ENCODE measurements at places on chromosomes 11 and 22. TPM values are rescaled to one million over a fixed set of nuclear protein-coding genes. Genes with fewer than 3 reads are reported as not detected.

KIAA1671 gene
- total RNA-seq = 24.0 TPM

OR51E1 gene
- not detected for total RNA-seq

TALDO1 gene
- 55.4 TPM for total RNA-seq

SLC43A3 gene
- 20.7 TPM for total RNA-seq

WNT7B gene
- not detected for total RNA-seq

MMP11 gene
- total RNA-seq = 1.7 TPM

SLC17A6 gene
- not detected for total RNA-seq

TCN2 gene
- total RNA-seq = 0.42 TPM

GLYAT gene
- total RNA-seq = not detected

CD6 gene
- total RNA-seq = 111 TPM

IGLL1 gene
- not detected for total RNA-seq

KCNQ1OT1 gene
- total RNA-seq = 0.75 TPM

SCO2 gene
- 13.5 TPM for total RNA-seq

PDGFD gene
- total RNA-seq = 33.1 TPM

PTGDR2 gene
- total RNA-seq = 1.7 TPM

SNX32 gene
- total RNA-seq = 2.0 TPM

SYCE3 gene
- total RNA-seq = not detected

TBX10 gene
- total RNA-seq = not detected

TTC12 gene
- total RNA-seq = 20.8 TPM

CCDC73 gene
- not detected for total RNA-seq

CCDC15 gene
- total RNA-seq = 3.9 TPM

TLCD5 gene
- not detected for total RNA-seq

SELENOO gene
- 45.2 TPM for total RNA-seq

OR51B5 gene
- not detected for total RNA-seq

P2RY2 gene
- 1.0 TPM for total RNA-seq
